T47D (cell line): ENCODE measurements at places on chromosomes 16 and 17.

GRCh38 chr17:2796164-2797125 lies at the start of gene RAP1GAP2:
TSS of gene RAP1GAP2 (plus strand) at chr17:2796438. CDS start at chr17:2796528, 90 bp downstream.
- DNase-seq = no peak

DNA sequence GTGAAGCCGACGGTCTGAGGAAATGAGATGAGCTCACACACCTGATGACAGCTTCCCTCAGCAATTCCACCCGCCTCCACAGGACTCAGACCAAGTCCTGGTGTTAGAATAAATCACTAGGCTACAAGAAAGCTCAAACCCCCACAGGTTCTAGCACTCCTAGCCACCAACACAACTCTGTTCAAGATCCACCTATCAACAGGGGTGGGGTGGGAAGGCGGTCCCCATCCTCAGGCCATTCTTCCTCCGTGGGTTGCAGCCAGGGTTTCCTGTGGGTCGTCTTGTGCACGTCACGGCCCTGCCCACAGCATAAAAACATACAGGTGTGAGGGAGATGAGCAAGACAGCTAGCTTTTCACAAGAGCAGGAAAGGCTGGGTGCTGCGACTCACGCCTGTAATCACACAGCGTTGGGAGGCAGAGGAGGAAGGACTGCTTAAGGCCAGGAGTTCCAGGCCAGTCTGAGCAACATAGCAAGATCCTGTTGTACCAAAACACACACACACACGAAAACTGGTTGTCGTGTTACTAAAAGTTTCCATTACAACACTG lies 81.1 kb downstream of the ANKRD11 start:
- DNase-seq = no peak

DNA sequence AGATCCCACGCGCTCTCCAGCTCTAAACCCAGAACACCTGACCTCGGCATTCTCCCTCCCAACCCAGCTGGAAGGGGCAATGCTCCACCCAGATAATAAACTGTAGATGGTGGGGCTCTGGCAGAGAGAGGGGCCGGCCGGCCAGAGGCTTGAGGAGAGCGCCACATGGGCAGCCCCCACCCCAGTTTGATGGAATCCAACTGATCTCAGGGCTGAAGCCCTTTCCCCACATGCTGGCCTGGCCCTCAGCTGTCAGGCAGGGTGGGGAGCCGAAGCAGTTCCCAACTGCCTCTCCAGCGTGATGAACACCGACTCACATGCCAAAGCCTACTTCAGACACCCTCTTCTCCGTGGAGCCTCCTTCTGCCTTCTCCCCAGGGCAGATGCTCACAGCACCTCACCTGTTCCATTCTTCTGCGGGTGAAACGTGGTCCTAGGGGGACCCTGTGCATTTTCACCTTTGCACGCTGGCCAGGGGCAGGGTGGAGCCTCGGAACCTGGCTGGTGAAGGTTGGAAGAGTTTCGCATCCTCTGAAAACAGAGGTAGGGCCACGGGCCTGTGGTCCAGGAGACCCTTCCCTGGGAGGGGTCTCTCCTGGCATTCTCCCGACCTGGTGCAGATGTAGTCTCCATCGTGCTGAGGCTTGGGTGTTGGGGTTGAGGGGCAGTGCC lies 65.7 kb upstream of the ZNF469 start:
- no peak for DNase-seq

GRCh38 chr16:85935974-85936760 lies 37.2 kb downstream of the IRF8 start:
- no peak for DNase-seq

DNA sequence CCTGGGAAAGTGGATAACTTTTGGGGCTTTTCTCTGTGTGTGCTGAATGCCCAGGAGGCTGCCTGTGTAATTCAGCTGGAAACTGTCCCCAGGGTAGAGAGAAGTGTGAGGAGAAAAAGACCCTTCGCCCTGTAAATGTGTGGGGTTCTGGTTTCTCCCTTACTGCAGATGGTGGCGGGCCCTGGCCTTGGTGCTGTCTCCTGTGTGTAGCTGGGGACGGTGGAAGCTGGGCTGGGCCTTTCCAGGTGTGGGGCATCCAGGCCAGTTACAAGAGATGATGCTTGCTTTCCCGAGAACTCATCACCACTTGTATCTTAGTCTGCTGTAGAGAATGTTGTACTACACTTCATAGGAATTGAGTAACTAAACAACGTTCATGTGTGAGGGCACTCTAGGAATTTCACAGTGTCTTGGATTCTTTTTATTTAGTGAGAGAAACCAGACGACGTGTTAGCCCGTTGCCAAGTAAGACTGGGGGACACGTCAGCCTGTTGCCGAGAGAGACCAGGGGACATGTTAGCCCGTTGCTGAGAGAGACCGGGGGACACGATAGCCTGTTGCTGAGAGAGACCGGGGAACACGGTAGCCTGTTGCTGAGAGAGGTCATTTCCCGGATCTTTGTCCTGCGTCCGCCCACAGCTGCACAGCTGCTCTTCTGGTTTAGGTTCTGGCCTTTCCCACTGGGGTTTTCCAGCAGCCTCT lies 43.1 kb downstream of the TBCD start:
- no peak for DNase-seq

DNA sequence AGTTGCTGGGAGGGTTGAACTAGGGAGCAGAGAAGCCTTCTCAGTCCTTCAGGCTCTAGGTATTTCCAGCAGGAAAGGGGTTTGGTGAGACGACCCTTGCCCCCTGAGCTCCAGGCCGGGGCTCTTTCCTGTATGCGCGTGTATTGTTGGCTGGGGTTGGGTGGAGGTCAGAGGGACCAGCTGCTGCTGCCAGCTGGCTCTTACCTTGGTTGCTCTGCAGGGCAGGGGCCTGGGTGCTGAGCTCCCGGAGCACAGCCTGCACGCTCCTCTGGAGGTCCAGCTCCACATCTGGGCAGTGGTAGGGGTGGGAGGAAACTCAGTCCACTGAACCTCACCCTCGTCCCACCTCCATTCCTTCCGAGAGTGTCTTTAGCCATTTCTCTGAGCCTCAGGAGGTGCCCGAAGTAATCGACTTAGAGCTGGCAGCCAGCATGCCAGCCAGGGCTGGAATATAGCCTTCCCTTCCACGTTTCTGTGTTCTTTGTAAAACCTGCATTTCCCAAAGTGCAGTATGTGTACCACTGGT lies 28.0 kb downstream of the PIK3R6 start:
- DNase-seq = no peak

DNA sequence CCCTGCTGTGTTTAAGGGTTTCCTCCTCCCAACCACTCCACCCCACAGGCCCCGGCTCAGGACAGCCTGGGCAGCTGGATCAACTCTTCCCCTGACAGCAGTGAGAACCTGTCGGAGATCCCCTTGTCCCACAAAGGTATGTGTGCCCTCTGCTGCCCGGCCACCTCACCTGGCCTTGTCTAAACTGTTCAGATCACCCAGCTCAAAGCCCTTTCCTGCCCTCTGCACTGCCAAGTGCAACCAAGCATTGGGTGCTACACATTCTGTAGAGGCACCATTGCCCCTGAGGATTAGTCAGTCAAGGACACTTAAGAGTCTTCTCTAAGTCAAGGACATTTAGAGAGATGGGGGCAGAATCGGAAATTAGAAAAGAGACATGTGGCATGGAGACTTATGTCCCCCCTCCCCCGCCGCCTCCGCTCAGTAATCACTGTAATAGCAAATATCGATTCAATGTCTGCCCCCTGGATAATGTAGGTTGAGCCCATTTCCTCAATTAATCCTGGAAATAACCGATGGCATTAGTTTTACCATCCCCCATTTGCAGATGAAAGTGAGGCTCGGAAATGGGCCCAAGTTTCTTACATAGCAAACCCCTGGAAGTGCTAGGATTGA lies 8.1 kb downstream of the BTBD17 start:
- no peak for DNase-seq

DNA sequence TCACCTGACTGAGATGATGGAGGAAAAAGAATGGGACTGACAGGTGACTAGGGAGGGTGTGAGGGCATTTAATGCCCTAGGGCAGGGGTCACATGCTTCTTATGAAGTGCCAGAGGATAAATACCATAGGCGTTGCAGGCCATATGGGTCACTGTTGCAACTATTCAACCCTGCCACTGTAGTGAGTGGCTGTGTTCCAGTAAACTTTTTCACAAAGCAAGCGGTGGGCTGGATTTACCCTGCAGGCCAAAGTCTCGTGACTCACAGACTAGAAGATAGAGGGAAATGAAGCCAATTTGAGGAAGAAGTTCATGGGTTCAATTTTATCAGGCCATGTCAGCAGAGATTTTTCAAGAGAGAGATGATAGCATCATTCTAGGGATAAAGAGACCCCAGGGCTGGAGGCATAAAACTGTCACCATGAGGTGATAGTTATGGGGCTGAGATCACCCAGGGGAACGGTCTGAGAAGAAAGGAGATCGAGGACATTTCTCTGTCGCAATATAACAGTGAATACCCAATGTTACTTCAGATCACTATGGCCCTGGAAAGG lies 8.6 kb downstream of the ARHGAP17 start:
- no peak for DNase-seq
